GM18507 (cell line): ENCODE measurements at places on chromosomes 1 and 21.

DNA sequence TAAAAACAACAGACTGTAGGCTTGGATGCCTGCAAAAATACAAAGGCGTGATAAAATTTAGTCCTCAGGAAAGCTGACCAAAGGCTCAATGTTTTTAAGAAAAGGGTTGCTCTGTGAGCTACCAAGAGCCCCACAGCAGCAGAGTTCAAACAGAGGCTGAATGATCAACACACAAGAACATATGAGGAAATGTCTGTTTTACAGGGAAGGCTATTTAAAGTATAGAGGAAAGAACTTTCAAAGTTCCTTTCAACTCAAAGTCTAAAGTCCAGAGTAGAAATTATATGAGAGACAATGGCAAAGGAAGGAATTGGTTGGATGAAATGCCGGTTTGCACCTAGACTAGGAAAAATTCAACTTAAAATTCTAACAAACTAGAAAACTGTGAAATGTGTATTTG, 8.6 kb downstream of the CLSTN1 start:
- no peak for DNase-seq

GRCh38 chr1:185578293-185578692, 155.9 kb upstream of the HMCN1 start:
- DNase-seq = no peak

- no peak for DNase-seq
Measured at GRCh38 chr1:178593515-178593914, 80.6 kb downstream of the TEX35 start.

DNA sequence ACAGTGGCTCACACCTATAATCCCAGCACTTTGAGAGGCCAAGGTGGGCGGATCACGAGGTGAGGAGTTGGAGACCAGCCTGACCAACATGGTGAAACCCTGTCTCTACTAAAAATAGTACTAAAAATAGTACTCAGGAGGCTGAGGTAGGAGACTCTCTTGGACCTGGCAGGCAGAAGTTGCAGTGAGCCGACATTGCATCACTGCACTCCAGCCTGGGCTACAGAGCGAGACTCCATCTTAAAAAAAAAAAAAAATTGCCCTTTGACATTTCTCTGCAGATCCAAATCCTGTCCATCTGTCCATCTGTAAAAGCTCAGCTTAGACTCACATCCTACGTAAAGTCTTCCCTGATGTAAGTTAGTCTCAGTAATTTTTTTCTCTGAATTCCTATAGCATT, 6.2 kb upstream of the NCF2 start:
- DNase-seq = no peak

GRCh38 chr1:64269558-64269884, 66.1 kb downstream of the UBE2U start:
- no peak for DNase-seq
